ENCODE measurements at places on chromosomes 7 and 10.

DNA sequence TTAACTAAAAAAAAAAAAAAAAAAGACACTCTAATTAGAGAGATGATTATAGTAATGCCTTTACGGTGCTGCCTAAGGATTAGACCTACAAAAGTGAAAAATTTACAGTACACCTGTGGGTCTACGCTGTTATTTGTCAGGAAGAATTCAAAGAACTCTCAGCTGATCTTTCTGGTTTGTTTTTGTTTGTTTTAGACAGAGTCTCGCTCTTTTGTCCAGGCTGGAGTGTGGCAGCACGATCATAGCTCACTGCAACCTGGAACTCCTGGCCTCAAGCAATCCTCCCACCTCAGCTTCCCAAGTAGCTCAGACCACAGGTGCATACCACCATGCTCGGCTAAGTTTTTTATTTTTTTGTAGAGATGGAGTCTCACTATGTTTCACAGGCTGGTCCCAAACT, 28.3 kb upstream of the FOXK1 start:
- no peak for DNase-seq

GRCh38 chr7:123966936-123967335, 41.9 kb downstream of the SPAM1 start:
- no peak for DNase-seq

DNA sequence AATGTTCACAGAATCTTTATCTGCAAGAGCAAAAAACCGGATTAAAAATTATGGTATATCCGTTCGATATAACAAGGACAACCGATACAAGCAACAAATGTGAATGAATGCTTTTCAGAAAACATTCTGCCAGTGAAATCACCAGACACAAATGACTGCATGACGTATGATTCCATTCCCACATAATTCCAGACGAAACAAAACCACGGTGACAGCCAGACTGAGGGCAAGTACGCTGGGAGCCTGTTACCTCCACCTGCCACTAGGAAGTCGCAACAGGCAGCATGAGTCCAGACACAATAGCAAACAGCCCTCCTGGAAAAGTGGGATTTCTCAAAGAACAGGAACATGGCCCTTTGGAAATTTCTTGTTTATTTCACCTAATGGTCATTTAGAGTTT, 41.7 kb downstream of the MAD1L1 start:
- DNase-seq, result no peak

- no peak for DNase-seq
These were observed 252.9 kb downstream of the WDR37 start for GRCh38 chr10:1308962-1309616.

- DNase-seq, result no peak
These were observed 18.3 kb downstream of the ADAMTS14 start for GRCh38 chr10:70690589-70690988.

DNA sequence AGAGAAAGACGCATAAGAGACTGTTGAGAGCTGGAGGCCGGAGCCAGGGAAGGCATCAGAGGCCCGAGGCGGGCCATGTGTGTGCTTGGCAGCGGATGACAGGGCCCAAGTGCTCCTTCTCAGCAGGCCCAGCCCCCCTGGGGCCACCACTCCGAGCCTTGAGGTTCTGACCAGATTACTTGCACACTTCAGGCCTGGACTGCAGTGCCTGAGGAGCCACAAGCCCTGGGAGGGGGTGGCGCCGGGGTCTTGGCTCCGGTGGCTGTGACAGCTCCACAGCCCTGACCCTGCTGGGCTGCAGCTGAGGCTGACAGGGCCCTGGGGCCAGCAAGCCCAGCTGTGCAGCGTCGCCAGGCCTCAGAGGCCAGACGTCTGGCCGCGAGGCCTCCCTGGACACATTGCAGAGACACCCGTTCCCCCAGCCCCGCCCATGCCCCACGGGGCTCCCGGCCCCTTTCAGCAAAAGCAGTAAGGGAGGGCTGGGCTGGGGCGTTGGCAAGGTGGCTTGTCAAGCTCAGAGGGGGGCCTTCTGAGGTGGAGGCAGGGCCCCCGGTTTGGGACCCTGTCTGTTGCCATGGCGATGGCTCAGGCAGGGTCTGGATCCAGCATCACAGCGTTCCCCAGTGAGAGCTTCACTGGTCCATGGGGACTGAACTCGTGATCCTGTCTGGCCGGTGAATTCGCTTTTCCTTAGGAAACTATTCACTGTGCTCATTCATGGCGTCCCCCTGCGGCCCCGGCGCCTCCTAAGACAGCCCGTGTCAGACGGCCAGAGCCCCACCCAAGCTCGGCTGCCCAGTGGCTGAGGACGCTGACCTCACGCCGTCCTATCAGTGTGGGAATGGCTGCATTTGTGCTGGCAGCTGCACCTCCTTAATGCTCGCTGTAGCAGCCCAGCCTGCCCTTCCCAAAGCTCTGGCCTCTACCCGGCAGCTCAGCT, 5.7 kb downstream of the ELN start:
- DNase-seq, result no peak

- no peak for DNase-seq
These were observed 464 bp downstream of the KIAA1217 start for GRCh38 chr10:24209432-24209771.

- no peak for DNase-seq
These were observed 53.7 kb upstream of the ZNF273 start for GRCh38 chr7:64849250-64849923.

- DNase-seq, result no peak
These were observed 6.3 kb upstream of the IL2RA start for GRCh38 chr10:6068422-6068821.

DNA sequence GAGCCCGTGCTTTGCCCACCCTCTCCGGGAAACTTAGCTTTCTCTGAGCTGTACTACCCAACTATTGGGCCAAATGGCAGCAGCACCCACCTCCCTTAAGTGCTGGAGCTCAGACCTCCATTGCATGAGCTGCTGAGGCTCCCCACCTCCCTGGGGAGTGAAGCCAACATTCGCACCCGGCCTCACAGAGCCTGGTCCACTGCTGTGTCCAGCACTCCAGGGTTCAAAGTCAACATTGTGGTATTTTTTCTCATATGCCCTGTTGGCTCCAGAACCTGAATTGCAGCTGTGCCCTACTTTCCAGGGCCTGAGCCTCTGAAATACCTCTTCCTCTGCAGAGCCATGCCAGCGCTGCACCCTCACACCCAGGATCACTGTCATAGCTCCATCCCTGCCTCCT, 29.7 kb downstream of the ITGA8 start:
- no peak for DNase-seq

- no peak for DNase-seq
These were observed 811 bp downstream of the RGS10 start for GRCh38 chr10:119541459-119542356.

DNA sequence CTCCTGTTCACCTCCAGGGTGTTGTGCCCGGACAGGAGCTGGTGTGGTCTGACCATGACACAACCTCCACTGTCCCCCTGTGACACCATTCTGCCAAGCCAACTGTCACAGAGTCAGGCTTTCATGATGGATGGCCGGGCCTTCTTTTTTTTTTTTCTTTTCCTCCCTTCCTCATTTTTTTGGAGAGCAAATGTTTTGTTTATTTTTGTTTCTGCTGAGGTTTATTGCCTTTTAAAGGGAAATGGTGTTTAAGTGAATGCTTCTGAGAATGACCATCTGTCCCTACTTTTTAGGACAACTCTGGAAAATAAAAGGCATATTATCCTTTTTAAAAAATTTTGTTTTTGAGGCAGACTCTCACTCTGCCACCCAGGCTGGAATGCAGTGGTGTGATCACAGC, 115.1 kb upstream of the NPS start:
- no peak for DNase-seq

GRCh38 chr7:16202303-16202702, 219.0 kb downstream of the CRPPA start:
- DNase-seq, result no peak

- DNase-seq, result no peak
These were observed at the start of gene TMEM176B for GRCh38 chr7:150799741-150800580. TMEM176B (minus strand) TSS chr7:150800364; CDS start chr7:150796569, 3,795 bp downstream.

- no peak for DNase-seq
These were observed 424 bp downstream of the EGFR start for GRCh38 chr7:55019191-55019690.

DNA sequence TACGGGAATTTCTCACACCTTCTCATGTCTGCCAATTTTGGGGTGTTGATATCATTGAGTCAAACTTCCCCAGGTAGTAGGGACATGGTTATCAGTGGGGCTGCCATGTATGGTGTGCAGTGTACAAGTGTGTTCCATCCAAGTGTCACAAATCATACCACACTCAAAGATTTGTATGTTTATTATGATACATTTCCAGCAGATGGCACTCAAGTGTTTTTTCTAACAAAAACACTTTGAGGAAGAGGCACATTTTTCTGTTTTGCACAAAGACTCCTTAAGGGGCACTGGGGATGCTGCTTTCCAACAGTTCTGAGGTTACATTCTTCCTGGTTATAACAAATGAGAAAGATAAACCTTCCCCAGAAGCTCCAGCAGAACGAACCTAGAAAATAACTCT, 414.5 kb downstream of the REEP3 start:
- DNase-seq, result no peak

Measured in HS-5 (cell line).